ENCODE measurements at places on chromosomes 16 and 17.

DNA sequence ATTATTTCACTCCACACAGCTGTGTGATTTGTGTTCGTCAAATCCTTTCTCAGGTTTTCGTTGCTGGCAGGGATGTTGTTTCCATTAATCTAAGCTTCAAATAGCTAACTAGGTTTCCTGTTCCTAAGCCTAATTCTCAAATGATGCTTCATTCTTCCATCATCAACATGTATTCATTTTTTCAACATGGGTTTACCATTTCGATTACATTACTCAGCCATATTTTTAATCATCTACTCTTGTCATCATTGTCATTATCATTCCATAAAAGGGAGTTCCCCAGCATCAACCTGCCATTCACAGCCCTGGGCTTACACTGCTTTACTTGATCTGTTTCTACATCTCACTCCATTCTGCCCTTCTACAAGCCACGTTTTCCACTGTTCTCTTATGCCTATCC, 33.3 kb upstream of the ANKFN1 start:
- no peak for DNase-seq

DNA sequence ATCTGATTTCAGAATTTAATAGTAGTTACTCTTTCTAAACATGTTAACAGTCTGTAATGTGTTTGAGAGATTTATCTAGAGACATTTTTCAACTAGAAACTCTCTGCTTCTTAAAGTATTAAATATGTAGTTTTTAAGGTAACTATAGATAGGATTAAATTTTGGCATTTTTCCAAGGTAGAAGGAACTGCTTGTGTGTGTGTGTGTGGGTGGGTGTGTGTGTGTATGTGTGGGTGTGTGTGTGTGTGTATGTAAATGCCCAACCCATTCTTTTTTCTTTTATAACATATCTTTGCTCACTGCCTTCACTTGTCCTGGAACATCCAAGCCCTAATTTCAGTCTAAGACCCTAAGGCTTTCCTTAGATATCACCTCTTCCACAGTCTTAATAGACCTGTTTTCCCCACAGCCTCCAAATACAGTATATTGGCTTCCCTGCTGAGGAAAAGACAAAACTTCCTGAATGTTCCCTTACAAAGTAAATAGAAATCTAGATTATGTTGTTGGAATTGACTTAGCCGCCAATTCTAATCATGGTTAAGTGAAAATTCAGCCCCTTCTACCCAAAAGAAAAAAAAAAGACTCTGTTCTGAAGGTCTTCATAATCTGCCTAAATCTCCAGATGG, 33.5 kb downstream of the NUP93 start:
- DNase-seq: no peak

- no peak for DNase-seq
Measured at GRCh38 chr17:75950855-75951554, 10.2 kb upstream of the FBF1 start.

DNA sequence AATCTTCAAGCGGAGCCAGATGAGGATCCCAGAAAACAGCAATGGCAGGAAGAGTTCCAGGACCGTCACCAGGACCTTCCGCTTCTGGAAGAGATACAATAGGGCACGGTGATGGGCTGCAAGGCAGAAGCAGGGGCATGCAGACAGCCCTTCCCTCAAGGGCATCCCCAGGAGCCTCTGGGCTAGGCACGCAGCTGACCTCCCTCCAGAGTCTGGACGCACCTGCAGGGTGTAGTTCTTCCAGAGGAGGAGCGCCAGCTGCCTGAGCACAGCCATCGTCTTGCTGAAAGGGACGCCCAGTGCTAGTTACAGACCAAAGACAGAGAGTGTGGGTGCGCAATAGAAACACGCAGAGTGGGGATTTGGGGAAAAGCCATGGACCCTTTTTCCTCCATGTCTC, 14.3 kb downstream of the ABCA3 start:
- DNase-seq: no peak

GRCh38 chr17:61806081-61806828, 57.1 kb downstream of the BRIP1 start:
- DNase-seq: no peak

- DNase-seq: no peak
Measured at GRCh38 chr17:67470163-67470562, 93.1 kb downstream of the PITPNC1 start.

GRCh38 chr17:78872486-78872885, 30.5 kb downstream of the CEP295NL start:
- no peak for DNase-seq

GRCh38 chr16:12059216-12059769, 82.8 kb downstream of the SNX29 start:
- DNase-seq: no peak

DNA sequence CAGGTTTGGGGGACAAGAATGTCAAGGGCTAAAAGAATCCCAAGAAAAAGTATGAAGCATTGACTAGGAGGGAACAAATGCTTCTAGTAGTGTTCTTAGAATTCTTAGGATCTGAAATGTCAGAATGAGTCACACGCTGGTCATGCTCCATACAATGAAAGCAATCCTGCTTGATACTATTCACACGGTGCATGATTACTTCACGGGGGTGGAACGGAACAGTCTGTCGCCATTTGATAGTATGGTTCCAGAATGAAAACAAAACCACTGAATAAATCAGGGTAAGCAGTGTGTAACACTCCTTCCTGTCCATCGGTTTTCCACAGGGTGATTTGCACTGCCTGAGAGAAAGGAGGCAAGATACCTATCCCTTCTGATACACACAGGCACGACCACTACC, 22.9 kb upstream of the YWHAE start:
- DNase-seq: no peak

- DNase-seq: no peak
Measured at GRCh38 chr17:8885967-8886684, 18.7 kb upstream of the PIK3R6 start.

All from naive thymus-derived CD8-positive, alpha-beta T cell (primary cell).